ENCODE measurements at places on chromosomes 3 and 15.

GRCh38 chr15:27468151-27468591 is 497.2 kb downstream of the GABRG3 start:
- DNase-seq = no peak

DNA sequence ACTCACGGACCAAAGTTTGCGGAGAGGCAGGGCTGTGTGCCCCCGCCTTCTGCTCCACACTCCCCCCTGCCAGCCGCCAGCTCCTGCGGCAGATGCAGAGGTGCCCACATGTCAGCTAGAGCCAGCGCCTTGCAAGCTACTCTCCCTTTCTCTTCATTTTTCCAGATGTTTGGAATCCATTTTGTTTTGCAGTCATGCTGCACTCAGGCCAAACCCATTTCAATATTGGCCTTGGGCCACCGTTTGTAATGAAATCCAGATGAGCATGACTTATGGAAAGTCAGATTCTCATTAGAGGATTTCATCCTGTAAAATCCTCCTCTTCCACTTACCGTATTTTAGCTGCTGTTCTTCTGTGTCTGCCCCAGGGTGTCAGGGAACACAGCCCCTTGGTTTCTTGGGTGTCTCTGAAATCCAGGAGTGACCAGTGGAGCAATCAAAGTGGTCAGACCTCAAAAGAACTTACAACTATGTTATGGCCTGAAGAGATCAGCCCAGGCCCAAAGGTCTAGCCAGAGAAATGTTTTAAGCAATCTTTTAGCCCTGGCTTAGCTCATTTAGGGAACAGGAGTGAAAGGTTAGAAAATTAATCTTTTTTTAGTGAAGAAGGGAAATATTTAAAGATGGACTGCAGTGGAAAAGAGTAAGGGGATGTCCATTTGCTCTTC is 65.8 kb downstream of the AAGAB start:
- no peak for DNase-seq

GRCh38 chr15:95868970-95869369 is 461.5 kb upstream of the NR2F2 start:
- no peak for DNase-seq

DNA sequence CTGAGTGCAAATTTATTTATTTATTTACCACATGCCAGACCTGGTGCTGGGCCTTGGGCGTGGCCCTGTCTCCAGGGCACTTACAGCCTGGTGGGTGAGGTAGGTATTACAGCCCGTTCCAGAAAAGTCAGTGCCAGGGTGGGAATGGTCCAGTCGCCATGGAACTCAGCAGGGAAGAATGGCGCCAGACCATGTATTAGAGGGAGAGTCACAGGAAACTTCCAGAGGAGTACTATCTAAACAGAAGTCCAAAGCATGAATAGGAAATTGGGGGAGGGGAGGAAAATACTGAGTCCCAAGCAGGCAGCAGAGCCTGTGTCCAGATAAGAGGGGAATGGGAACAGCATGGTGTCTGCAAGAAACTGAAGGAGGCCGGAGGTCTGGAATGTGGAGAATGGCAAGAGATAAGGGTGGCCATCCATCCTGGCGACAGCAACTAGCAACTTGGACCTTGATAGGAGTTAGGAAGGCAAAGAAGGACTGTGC is 27.0 kb downstream of the SH3BP5 start:
- peak; percentile 35 for DNase-seq
